ENCODE measurements at places on chromosomes 5 and 9. TPM values are rescaled to one million over a fixed set of nuclear protein-coding genes. Genes with fewer than 3 reads are reported as not detected.

Gene CCL27
- 0.66 TPM for total RNA-seq

Gene NEURL1B
- total RNA-seq = 17.4 TPM

Gene PELO
- 29.3 TPM for total RNA-seq

Gene RANBP3L
- 213 TPM for total RNA-seq

- H3K27ac ChIP-seq = no peak overlapping the region
- H3K36me3 ChIP-seq = peaks cover 65% of the 10 kb centered on the region
- H3K4me1 ChIP-seq = peaks cover 19% of the 10 kb centered on the region
- H3K27me3 ChIP-seq = no peaks in the 10 kb centered on the region
Measured at GRCh38 chr9:127197186-127197860, 67.3 kb upstream of the GARNL3 start.

GRCh38 chr5:116806836-116807235 lies 232.2 kb upstream of the SEMA6A start:
- H3K27ac ChIP-seq = no peak overlapping the region
- H3K27me3 ChIP-seq = no peaks in the 10 kb centered on the region
- H3K4me1 ChIP-seq = no peaks in the 10 kb centered on the region
- peak; percentile 66 for DNase-seq
